ENCODE measurements at places on chromosomes 2 and 18.

GRCh38 chr2:23427976-23428375 lies 43.0 kb downstream of the KLHL29 start:
- no peak for DNase-seq

- DNase-seq = no peak
Measured at GRCh38 chr2:184729581-184729980, 131.3 kb downstream of the ZNF804A start.

- peak; percentile 10 for DNase-seq
Measured at GRCh38 chr18:48529796-48530195, 9.0 kb upstream of the CTIF start.

DNA sequence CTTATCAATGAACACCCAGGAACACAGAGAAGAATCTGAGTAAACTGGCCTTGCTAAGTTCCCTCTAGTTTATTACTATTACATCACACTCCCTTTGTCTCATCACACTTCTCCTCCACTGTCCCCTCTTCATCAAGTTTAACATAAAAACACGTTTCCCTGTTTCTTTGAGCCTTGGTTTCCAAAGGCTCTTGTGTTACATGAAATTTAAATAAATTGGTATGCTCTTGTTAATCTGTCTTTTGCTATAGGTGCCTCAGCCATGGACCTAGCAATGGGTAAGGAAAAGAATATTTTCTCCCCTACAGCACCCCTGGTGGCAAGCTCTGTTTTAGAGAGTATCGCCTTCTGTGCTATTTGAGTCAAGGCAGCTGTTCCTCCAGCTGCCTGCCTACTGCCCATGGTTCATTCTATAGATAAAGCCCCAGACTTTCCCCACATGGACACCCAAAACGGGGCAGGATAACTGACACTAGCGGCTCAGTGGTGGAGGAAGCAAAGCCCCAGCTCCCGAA lies 31.8 kb downstream of the TGIF1 start:
- DNase-seq = no peak

DNA sequence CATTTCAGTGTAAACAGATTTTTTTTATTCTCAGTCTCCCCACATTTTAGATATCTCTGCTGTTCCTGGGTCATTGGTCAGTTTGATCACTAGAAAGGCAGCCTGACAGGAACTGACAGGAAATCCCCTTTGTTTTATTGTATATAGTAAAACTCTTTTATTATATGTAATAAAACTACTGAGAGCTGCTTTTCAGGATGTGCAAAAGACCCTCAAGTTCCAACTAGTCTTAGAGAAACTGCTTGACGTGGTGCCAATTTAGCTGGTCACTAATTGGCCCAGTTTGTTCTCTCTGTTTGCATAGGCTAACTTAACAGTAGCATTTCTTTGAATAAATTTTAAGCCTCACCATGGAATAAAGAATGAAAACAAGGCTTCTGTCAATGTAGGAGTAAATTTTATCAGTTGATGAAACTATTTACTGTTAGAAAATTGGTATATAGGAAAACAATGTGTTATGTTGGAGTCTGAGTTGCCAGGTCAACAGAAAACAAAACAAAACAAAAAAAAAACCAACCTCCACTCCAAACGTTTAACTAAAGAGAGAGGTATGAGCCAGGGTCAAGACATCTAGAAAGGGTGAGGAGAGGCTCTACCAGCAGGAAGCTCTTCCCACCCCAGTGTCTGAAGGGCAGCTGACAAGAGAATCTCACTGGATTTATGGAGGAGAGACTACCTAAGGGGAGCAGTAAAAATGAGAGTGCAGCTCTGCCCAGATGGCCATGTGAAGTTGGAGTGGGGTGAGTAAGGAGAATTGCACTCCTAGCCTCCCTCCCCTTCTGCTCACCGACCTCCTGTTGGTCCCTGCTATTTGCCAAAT lies 184.6 kb downstream of the ST6GAL2 start:
- DNase-seq = no peak

DNA sequence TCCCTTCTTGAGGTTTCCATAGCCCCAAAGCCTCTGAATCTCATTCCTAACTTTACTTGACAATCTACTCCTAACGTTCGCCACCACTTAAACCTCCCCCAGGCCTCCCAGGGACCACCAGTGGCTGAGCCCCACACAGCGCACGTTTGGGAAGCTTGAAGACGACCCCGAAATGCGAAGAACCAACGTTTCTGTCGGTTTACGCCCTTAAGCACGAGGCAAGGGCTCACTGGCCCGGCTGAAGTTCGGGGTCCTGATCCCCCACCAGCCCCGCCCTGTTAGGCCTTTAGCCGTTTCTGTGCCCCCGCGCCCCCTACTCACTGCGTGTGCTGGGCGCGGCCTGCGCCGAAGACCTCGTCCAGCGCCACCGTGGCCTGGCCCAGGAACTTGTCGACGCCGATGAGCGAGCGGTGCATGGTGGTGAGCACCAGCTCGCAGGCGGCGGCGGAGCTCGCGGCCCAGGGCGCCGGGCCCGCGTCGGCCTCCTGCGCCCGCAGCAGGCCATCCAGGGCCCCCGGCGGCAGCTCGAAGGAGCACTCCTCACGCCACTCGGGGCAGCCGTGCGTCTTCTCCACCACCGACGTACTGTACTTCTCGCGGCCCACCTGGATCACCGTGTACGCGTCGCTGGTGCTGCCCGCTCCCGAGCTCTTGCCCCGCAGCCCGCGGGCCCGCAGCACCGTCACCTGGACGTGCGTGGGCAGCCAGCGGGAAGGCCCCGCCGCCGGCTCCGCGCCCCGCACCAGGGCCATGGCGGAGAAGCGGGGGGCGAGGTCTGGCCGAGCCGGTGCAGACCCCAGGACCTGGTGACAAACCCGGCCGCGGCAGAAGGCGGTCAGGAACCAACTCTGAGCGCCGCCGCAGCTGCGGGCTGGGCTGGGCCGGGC lies 479 bp downstream of the RAB11FIP5 start:
- no peak for DNase-seq

DNA sequence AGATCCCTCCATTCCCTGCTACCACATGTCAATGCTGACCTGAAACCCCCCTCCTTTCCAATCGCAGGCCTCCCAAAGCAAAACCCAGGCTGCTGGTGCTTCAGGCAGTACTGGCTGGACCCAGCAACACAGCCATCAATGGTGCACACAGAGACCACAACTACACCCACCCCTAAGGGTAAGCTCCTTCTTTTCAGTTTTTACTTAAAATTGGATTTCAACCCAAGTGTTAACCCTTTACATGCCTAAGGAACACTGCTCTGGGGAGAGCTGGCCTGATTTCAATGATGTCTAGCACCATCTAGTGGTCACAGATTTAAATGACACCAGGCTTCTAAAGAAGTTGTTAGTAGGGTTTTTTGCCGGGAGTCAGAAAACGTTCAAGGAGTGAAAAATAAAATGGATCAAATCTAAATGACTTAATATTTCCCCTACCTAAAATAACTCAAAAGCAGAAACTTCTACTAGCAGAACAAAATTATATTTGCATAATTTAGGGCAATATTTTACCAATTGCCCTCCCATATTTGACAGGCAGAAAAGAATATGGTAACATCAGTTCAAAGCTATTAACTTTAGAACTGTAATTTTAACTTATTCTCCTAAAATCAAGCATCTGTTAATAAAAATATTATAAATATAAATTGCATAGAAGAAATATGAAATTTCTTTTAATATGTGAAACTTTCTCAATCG lies 24.6 kb downstream of the FECH start:
- DNase-seq = peak; percentile 12

DNA sequence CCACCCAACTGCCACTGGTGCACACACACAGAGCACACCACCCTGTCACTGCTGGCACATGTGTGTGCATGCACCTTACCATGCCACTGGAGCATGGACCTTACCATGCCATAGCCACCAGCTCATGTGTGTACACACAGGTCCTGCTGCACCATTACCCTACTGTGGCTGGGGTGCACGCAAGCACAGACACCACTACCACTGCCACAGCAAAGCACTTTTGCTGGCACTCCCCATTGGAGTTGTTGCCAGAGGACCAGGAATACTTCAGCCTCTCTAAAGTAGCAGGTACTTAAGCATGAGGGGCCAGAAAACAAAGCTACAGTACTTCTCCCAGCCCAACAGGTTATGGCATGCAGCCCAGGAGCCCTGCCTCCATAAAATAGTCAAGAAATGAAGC lies 404.8 kb downstream of the MBD2 start:
- no peak for DNase-seq

GRCh38 chr2:12429779-12430406 lies 286.8 kb upstream of the TRIB2 start:
- no peak for DNase-seq

GRCh38 chr2:109171444-109172334 lies 42.7 kb downstream of the SH3RF3 start:
- DNase-seq = no peak

GRCh38 chr18:25174324-25174723 lies 177.6 kb downstream of the ZNF521 start:
- no peak for DNase-seq

DNA sequence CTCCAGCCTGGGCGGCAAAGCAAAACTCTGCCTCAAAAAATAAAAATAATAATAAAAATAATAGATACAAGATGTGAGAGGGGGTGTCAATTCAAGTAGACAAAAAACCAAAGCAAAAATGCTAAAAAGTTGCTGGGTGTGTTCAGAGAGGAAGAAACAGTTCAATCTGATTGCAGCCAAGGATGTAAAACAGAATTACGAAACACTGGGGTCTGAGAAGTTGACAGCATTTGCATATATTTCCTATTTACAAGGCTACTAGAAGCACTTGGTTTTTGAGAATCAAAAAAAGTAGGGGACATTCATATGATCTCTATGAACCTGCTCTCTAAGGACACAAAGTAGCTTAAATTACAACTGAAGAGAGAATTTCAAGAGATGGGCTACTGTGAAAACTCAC lies 7.6 kb downstream of the TRIP12 start:
- no peak for DNase-seq

DNA sequence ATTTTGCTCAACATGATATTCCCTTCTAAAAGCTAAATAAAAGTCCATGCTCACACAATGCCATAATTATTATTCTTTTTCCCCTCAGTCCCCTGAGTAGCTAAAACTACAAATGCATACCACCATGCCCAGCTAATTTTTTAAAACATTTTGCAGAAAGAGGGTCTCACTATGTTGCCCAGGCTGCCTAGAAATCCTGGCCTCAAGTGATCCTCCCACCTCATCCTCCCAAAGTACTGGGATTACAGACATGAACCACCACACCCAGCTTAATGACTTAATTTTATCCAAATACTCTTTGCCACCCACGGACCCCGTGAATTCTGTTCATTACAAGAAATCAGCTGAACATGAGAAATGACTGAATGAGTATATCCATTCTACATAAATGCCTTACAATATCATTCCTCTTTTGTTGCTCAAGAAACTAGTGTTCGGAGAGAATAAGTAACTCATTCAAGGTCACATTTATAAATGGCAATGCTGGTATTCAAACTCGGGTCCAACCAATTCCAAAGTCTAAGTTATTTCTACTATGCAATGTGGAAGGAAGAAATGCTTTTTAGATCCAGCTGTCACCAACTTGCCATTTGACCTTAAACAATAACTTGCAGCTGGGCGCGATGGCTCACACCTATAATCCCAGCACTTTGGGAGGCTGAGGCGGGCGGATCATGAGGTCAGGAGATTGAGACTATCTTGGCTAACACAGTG lies 59.8 kb downstream of the NOL10 start:
- no peak for DNase-seq

GRCh38 chr2:219510512-219511135 lies 3.7 kb upstream of the ASIC4 start:
- no peak for DNase-seq

DNA sequence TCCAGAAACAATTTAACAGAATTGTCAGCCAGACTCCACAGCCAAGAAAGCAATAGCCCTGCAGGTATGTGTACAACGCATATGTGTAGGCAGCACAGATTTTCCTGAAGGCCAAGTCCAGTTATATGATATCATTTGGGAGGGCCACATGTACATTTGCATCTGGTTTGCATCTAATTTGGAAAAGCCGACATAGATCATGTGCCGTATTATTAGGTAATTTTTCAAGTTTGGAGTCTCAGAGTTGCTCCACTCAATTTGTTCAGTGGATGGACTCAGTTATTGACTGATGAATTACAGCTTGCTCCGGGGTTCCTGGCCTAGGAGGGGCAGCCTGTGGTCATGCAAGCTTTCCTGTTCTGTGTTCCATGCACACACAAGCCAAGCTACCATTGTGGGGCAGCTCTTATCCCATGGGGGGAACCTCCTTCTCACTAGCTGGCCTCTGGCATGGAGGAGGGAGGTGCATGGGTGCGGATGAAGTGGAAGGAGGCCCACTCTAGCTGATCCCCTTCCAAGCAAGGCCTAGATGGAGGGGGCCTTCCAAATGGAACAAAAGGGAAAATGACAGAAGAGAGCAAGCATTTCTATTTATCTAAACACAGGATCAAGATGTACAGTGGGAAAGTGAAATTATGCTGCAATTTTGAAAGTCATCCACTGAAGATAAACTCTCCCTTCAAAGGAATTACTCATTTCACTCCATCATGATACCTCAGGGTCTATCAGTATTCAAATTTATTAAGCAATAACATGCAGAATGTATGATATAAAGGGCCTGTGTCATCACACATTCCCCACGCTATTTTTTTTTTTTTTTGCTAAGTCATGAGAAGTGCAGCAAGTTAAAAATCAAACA lies 202.6 kb upstream of the SMAD2 start:
- no peak for DNase-seq

- no peak for DNase-seq
Measured at GRCh38 chr2:8939486-8940114, 63.9 kb downstream of the MBOAT2 start.

DNA sequence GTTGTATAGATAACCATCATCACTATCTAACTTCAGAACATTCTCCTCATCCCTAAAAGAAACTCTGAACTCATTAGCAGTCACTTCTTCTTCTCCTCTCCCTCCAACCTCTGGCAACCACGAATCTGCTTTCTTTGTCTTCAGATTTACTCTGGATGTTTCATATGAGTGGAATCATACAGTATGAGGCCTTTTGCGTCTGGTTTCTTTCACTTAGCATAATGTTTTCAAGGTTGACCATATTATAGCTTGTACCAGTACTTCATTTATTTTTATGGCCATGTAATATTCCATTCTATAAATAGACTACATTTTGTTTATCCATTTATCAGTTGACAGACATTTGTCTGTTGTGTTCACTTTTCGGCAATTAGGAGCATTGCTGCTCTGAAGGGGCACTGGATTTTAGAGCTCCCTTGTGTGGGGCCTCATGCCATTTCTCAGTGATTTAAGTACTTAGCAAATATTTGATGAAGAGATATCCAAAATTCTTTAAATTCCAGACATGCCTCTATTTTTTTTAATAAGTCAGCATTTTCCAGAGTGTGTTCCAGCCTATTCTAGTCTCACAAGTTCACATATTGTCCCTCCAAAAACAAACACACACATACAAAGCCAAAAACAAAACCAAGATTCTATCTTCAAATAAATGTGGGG lies 22.5 kb upstream of the MAP3K20 start:
- no peak for DNase-seq

DNA sequence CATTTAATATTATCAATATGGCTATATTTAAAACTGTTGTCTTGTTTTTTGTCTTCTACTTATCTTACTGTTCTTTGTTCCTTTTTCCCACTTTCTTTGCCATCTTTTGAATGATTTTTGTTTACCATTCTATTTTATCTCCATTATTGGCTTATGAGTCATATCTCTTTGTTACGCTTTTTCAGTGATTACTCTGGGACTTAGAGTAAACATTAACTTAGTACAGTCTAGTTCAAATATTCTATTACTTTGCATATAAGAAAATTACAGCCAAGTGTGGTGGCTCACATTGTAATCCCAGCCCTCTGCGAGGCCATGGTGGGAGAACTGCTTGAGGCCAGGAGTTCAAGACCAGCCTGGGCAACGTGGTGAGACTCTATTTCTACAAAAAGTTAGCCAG lies 26.1 kb downstream of the ADCY3 start:
- no peak for DNase-seq
